DMS79 (cell line): ENCODE measurements at places on chromosomes 4 and X.

GRCh38 chrX:47321386-47321785, 49.0 kb upstream of the ZNF157 start:
- no peak for DNase-seq

DNA sequence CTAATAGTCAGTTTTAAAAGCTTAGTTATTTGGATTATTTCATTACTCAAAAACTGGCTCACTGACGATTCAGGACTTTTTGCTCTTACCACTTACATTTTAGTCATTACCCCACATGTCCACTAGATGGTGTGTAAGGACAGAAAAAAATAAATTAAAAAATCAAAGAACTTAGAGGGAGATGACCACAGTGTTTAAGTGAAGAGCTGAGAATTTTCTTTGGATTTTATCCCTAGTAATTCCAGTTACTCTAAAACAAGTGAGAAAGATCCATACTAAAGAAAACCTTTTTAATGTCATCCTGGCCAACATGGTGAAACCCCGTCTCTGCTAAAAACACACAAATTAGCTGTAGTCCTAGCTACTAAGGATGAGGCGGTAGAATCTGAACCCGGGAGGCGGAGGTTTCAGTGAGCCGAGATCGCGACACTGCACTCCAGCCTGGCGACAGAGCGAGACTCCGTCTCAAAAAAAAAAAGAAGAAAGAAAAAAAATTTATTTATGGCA, 26.4 kb upstream of the TMPRSS11B start:
- DNase-seq = no peak

- no peak for DNase-seq
Measured at GRCh38 chr4:2886161-2886560, 42.5 kb downstream of the ADD1 start.

GRCh38 chr4:75071317-75071716, 138.4 kb downstream of the PARM1 start:
- DNase-seq = no peak

DNA sequence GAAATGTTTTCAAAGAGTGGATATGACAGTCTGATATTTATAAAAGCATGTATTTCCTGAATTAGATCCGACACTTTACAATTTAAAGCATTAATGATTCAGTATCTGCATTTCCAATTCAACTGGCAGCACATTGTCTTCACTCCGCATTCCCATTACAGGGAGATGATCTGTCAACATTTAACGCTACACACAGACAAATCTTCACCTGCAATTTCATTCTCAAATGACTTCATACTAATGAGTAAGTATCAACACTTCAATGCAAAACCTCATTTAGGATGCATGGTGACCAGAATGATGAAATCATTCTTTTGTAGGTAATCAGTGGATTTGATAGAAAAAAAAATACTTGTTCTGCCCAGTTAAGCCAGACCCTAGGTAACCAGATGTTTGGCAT, 749.6 kb downstream of the CENPC start:
- no peak for DNase-seq

DNA sequence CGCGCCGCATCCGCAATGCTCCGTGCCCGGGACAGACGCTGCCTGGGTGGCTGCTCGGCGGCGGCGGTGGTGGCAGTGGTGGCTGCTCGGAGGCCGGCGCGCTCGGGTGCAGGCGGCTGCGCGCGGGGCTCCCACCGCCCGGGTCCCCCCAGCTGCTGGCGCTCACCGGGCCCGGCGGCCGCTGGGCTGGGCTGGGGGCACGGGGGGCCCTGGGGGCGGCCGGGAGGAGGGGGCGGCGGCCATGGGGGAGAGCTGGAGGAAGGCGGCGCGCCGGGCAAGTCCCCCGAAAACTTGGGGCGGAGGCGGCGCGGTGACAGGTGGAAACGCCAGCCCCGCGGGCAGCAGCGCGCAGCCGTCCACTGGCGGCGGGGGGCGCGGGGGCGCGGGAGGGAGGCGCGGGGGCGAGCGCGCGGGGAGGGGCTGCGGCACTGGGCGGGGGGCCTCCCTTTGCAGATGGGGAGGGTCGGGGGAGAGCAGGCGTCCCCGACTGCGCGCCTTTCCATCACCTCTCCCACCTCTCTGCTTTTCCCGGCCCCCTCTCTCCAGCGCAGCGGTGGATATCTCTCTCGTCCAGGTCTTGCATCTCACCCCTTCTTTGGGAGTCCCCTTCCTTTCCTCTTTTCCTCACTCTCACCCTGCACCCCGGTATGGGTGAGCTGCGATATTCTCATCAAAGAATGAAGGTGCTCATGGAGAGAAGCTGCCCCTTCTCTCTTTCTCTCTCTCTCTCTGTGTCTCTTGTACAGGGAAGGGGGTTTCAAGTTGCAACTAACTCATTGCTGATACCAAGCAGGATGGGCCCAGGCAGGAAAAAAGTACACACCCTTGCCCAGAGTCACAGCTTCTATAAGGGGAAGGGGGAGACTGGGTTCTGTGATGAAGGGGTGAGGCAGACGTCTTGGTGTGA, 83.7 kb upstream of the DHRSX start:
- DNase-seq = no peak

DNA sequence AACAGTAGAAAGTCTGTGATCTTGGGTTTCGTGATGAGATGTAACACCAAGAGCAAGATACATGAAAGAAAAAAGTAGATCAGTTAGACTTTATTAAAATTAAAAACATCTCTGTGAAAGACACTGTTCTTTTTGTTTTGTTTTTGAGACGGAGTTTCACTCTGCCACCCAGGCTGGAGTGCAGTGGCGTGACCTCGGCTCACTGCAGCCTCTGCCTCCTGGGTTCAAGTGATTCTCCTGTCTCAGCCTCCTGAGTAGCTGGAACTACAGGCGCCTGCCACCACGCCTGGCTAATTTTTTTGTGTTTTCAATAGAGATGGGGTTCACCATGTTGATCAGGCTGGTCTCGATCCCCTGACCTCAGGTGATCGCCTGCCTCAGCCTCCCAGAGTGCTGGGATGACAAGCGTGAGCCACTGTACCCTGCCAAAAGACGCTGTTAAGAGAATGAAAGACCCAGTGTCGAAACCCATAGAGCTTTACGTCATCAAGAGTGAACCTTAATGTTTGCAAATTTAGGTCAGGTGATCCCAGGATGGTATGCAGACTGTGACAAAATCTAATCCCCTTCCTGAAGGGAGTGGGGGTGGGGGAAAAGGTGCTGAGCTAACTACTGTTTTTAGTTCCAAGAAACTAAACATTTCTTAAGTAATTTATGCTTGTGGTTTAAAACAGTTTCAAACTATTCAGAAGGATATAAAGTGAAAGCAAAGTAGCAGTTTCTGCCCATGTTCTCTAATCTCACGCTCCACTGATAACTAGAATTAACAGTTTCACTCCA, 8.0 kb downstream of the OFD1 start:
- no peak for DNase-seq
